ENCODE measurements at places on chromosomes 4 and X. TPM values are rescaled to one million over a fixed set of nuclear protein-coding genes. Genes with fewer than 3 reads are reported as not detected.

DNAAF6 gene
- total RNA-seq: 0.59 TPM

PARM1 gene
- 15.3 TPM for total RNA-seq

PNMA6A gene
- 16.3 TPM for total RNA-seq

FAM9C gene
- total RNA-seq: 0.10 TPM

DCAF12L2 gene
- 5.9 TPM for total RNA-seq

DACH2 gene
- 9.1 TPM for total RNA-seq

RAP2C gene
- 23.7 TPM for total RNA-seq

AREG gene
- total RNA-seq: 0.69 TPM

All from spinal cord (tissue), 10 donors.